ENCODE measurements at places on chromosomes 6 and 20. TPM values are rescaled to one million over a fixed set of nuclear protein-coding genes. Genes with fewer than 3 reads are reported as not detected.

DNA sequence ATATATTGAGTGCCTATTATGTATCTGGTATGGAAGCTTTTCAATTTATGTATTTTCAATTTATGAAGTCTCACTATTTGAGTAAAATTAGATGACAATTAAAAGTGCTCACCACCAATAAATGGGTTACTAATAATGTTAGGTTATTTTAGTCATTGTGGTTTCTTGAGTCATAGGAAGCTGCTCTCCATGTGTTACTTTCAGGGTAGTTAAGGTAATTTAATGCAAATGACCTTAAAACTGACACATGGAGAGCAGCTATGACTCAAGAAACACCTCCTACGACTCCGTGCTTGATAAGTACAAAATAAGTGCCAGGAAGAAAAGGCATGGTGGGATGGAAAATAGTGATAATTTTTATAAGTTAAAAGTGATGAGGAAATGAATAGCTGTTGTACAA is 16.5 kb upstream of the TINAG start:
- no peaks in the 10 kb centered on the region for H3K36me3 ChIP-seq
- no peaks in the 10 kb centered on the region for H3K27me3 ChIP-seq
- H3K4me3 ChIP-seq = no peak overlapping the region
- no peak overlapping the region for H3K27ac ChIP-seq
- H3K4me1 ChIP-seq = no peaks in the 10 kb centered on the region

- H3K27me3 ChIP-seq = no peaks in the 10 kb centered on the region
- no peaks in the 10 kb centered on the region for H3K36me3 ChIP-seq
- H3K4me3 ChIP-seq = peak overlapping the region; percentile 25
- peaks cover 31% of the 10 kb centered on the region for H3K4me1 ChIP-seq
- DNase-seq = peak; percentile 31
Observed at GRCh38 chr20:63829945-63830835, 874 bp downstream of the ZBTB46 start.

- H3K4me1 ChIP-seq = no peaks in the 10 kb centered on the region
- H3K4me3 ChIP-seq = no peak overlapping the region
- no peak for DNase-seq
- no peak overlapping the region for H3K27ac ChIP-seq
- no peaks in the 10 kb centered on the region for H3K27me3 ChIP-seq
Observed at GRCh38 chr6:168937054-168937453, 316.6 kb downstream of the THBS2 start.

GRCh38 chr20:8790442-8791074 is 278.3 kb upstream of the PLCB4 start:
- no peak overlapping the region for H3K27ac ChIP-seq
- peak; percentile 50 for DNase-seq
- no peaks in the 10 kb centered on the region for H3K36me3 ChIP-seq
- H3K27me3 ChIP-seq = no peaks in the 10 kb centered on the region
- no peak overlapping the region for H3K4me3 ChIP-seq

- no peak overlapping the region for H3K27ac ChIP-seq
- no peak overlapping the region for H3K4me3 ChIP-seq
- no peaks in the 10 kb centered on the region for H3K27me3 ChIP-seq
Observed at GRCh38 chr6:142537612-142538478, 236.0 kb downstream of the ADGRG6 start.

- H3K4me3 ChIP-seq = no peak overlapping the region
- no peaks in the 10 kb centered on the region for H3K36me3 ChIP-seq
- H3K27ac ChIP-seq = no peak overlapping the region
- no peaks in the 10 kb centered on the region for H3K27me3 ChIP-seq
- peaks cover 25% of the 10 kb centered on the region for H3K4me1 ChIP-seq
Observed at GRCh38 chr6:41451515-41452163, 94.5 kb upstream of the FOXP4 start.

Gene EZR
- total RNA-seq = 76.8 TPM

Data from body of pancreas (tissue), 4 donors.